ENCODE measurements at places on chromosomes 13 and 19. TPM values are rescaled to one million over a fixed set of nuclear protein-coding genes. Genes with fewer than 3 reads are reported as not detected.

Gene CEACAM16
- not detected for total RNA-seq

DNA sequence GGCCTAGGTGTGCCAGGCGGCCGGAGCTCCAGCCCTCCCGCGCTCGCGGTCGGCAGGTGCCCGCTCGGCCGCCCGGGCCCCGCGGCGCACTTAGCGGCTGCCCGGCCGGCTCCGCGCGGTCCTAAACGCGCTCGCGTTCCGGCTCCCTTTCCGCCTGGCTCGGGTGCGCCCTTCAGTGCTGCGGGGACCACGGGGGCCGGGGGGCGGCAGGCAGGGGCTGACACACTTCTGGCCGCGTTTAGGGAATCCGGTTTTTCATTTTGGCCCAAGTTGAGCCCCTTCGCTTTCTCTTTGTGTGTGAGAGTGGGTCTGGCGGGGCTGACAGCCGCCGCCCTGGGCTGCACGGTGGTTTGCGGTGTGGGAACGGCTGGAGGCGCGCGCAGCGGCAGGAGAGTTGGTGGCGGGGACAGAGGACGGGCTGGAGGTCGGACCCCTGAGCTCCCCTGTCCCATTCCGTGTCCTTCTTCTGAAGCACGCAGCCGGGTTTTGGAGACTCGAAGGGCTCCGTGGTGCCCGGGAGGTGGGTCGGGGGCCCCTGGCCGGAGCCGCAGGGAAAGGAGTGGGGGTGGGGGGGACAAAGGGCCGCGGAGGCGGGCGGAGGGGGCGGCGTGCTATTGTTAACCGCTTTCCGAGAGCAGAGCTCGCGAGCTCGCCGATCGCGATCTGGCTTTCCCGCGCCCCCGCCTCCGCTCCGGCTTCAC is 3.1 kb downstream of the FGF9 start:
- peaks cover 16% of the 10 kb centered on the region for H3K4me1 ChIP-seq
- DNase-seq, result peak; percentile 65
- no peaks in the 10 kb centered on the region for H3K36me3 ChIP-seq

Gene SPACA6
- total RNA-seq, result 4.2 TPM

Gene KCNN1
- total RNA-seq, result not detected

- peaks cover 5% of the 10 kb centered on the region for H3K4me1 ChIP-seq
- no peak overlapping the region for H3K4me3 ChIP-seq
- H3K36me3 ChIP-seq, result no peaks in the 10 kb centered on the region
- no peaks in the 10 kb centered on the region for H3K27me3 ChIP-seq
Observed at GRCh38 chr13:103935117-103935516, 868.9 kb upstream of the SLC10A2 start.

Gene ZNF625
- total RNA-seq, result 0.36 TPM

DNA sequence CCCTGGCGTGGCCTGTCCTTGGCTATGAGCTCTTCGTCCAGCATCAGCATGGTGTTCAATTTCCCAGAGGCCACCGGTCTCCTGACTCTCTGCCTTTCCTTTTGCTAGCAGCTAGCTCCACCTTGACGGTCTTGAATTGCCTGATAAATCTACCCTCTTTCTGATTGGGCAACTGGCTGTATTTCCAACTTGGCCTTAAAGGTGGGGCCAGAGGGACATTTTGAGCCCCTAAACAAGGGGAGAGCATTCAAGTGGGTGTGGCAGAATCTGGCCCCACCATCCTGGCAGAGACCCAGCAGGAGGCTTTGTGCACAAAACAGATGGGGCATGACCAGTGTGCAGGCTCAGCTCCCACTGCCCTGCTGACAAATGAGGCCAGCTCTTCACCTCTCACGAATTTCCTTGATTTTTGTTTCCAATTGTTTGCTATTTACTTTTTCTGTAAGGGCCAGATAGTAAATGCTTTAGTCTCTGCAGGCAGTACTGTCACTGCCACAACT is 148.9 kb upstream of the VSTM2B start:
- H3K27me3 ChIP-seq, result no peaks in the 10 kb centered on the region
- H3K36me3 ChIP-seq, result no peaks in the 10 kb centered on the region
- no peak overlapping the region for H3K4me3 ChIP-seq

DNA sequence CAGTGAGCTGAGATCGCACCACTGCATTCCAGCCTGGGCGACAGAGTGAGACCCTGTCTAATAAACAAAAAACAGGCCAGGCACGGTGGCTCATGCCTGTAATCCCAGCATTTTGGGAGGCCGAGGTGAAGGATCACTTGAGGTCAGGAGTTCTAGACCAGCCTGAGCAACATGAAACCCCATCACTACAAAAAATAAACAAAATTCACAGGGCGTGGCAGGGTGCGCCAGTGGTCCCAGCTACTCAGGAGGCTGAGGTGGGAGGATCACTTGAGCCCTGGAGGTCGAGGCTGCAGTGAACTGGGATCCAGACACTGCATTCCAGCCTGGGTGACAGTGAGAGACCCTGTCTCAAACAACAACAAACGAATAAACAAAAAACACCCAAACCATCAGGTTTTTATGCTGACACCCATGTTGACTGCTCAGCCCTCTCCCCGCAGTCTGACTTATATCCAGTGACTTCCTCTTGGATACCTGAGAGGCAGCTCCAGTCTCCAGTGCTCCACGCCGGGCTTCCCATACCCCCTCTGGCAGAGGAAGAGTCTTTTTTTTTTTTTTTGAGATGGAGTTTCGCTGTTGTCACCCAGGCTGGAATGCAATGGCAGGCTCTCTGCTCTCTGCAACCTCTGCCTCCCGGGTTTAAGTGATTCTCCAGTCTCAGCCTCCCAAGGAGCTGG is 17.7 kb downstream of the WTIP start:
- no peak overlapping the region for H3K27ac ChIP-seq
- no peaks in the 10 kb centered on the region for H3K27me3 ChIP-seq
- DNase-seq, result no peak
- H3K36me3 ChIP-seq, result no peaks in the 10 kb centered on the region
- no peak overlapping the region for H3K4me3 ChIP-seq
- no peaks in the 10 kb centered on the region for H3K4me1 ChIP-seq

Gene NDFIP2
- 26.0 TPM for total RNA-seq

Gene LILRB2
- total RNA-seq, result 0.79 TPM

Gene NTF4
- 1.8 TPM for total RNA-seq

DNA sequence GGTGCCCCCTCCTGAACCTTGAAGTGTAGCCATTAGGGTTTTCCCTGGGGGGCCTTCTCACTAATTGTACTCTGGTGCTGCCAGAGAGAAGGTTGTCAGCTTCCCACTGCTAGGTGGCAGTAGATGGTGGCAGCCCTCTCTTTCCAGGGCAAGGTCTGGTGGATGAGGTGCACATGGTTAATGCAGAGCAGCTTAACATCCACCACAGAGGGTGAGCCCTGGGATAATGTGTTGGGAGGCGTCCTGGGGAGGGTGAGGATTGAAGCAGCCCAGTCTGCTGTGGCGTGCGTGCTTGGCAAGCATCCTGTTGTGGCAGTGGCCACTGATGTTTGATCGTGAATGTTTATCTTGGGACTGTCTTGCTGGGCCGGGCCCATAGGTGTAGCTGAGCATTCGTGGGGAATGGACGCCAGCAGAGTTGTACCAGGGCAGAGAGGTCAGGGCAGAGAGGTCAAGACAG is 5.8 kb downstream of the EGLN2 start:
- H3K36me3 ChIP-seq, result peaks cover 53% of the 10 kb centered on the region
- H3K4me1 ChIP-seq, result peaks cover 68% of the 10 kb centered on the region
- DNase-seq, result no peak
- no peaks in the 10 kb centered on the region for H3K27me3 ChIP-seq

Gene CYP2B6
- not detected for total RNA-seq

Gene TPTE2
- total RNA-seq, result not detected

- peak; percentile 51 for DNase-seq
- H3K27ac ChIP-seq, result no peak overlapping the region
- H3K4me3 ChIP-seq, result no peak overlapping the region
- H3K27me3 ChIP-seq, result no peaks in the 10 kb centered on the region
- H3K36me3 ChIP-seq, result no peaks in the 10 kb centered on the region
- no peaks in the 10 kb centered on the region for H3K4me1 ChIP-seq
Observed at GRCh38 chr19:737591-738093, 13.3 kb upstream of the MISP start.

Gene C19orf33
- total RNA-seq, result not detected

DNA sequence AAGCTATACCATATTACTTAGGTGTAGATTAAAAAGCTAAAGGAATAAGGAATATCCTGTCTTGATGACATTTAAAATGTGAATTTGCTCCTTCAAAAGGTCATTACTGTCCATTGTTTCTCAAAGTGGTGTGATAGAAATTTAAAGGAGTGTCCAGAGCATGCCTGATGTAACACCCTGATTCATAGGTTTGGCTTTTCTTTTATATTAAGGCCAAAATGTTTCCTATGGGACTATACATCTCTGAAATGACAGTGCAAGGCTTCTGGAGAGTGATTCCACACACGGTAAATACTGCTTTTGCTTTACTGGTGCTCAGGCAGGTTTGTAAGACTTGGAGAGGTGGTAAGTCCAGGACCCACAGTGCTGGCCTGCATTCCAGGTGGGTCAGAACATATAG is 289.9 kb downstream of the RFC3 start:
- no peaks in the 10 kb centered on the region for H3K27me3 ChIP-seq
- no peak overlapping the region for H3K27ac ChIP-seq
- H3K36me3 ChIP-seq, result no peaks in the 10 kb centered on the region
- DNase-seq, result no peak
- no peak overlapping the region for H3K4me3 ChIP-seq
- no peaks in the 10 kb centered on the region for H3K4me1 ChIP-seq

DNA sequence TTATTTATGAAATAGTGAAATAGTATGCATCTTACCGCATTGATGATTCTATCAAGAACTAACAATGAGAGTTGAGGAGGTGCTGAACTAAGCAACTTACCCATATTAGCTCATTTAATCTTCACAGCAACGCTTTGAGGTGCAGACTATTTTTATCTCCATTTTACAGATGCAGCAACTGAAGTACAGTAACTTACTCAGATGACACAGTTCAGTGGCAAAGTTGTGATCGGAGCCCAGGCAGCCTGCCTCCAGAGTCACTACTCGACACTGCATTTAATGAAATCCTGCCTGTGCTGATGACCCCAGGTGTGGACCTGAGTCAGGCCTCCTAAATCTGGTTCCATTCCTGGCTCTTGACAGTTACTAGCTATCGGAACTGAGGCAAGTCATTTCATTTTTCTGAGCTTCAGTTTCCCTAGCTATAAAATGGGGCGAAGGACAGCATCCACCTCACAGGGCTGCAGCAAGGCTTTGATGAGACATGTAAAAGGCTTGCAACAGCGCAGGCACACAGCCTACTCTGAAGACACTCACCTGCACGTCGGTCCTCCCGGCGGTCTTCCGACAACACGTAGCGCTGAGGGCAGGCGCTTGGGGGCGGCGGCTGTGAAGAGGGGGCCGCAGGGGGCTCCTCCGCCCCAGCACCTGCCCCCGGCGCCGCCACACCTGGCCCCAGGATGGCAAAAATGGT is 1.5 kb downstream of the MYPOP start:
- no peaks in the 10 kb centered on the region for H3K27me3 ChIP-seq
- H3K4me1 ChIP-seq, result peaks cover 16% of the 10 kb centered on the region
- no peak for DNase-seq
- H3K27ac ChIP-seq, result peak overlapping the region; percentile 9
- H3K36me3 ChIP-seq, result peaks cover 42% of the 10 kb centered on the region
- peak overlapping the region; percentile 91 for H3K4me3 ChIP-seq

Gene FLT3LG
- 2.9 TPM for total RNA-seq

GRCh38 chr13:46751811-46752635 is 44.9 kb downstream of the ESD start:
- no peaks in the 10 kb centered on the region for H3K27me3 ChIP-seq
- no peaks in the 10 kb centered on the region for H3K4me1 ChIP-seq
- H3K4me3 ChIP-seq, result no peak overlapping the region
- no peak for DNase-seq
- H3K27ac ChIP-seq, result no peak overlapping the region
- H3K36me3 ChIP-seq, result no peaks in the 10 kb centered on the region

DNA sequence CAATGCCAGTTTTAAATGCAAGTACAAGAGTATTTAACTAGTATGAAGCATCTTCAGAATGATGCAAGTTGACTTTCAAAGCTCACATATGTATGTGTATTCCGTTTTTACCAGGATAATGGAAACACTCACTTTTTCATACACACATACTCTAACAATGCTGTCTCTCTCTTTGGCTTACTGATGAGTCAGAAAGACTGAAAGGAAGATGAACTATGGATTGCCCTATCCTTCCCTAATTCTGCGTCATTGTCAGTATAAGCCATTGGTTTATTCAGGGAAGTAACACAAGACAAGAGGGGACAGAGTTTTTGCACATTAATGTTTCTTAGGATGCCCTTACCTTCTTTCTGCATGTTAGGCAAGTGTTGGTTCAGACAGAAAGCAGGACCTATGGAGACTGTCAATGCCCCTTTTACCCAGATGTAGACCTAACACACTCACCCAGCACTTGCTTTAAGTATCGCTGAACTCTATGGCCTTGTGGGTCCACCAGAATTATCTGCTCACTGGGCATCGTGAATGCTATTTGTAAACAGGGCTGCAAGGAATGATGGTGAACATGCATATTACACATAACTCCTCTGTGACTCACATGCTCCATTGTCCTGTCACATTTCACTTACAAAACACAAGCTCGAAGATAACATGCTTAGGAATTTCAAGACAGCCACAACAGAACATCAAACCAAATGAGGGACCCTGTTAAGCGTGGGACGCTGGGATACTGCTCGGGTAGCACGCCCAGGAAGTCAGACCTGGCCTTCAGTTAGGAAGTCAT is 10.0 kb upstream of the OXGR1 start:
- no peak overlapping the region for H3K4me3 ChIP-seq
- H3K4me1 ChIP-seq, result no peaks in the 10 kb centered on the region
- no peak for DNase-seq
- no peaks in the 10 kb centered on the region for H3K36me3 ChIP-seq
- peaks cover 4% of the 10 kb centered on the region for H3K27me3 ChIP-seq

Gene RGL3
- 6.4 TPM for total RNA-seq

- peaks cover 18% of the 10 kb centered on the region for H3K4me1 ChIP-seq
- no peak overlapping the region for H3K4me3 ChIP-seq
- peak; percentile 57 for DNase-seq
- peaks cover 11% of the 10 kb centered on the region for H3K36me3 ChIP-seq
- peak overlapping the region; percentile 99 for H3K27ac ChIP-seq
- H3K27me3 ChIP-seq, result no peaks in the 10 kb centered on the region
Observed at GRCh38 chr19:2033825-2034159, 17.3 kb downstream of the MKNK2 start.

DNA sequence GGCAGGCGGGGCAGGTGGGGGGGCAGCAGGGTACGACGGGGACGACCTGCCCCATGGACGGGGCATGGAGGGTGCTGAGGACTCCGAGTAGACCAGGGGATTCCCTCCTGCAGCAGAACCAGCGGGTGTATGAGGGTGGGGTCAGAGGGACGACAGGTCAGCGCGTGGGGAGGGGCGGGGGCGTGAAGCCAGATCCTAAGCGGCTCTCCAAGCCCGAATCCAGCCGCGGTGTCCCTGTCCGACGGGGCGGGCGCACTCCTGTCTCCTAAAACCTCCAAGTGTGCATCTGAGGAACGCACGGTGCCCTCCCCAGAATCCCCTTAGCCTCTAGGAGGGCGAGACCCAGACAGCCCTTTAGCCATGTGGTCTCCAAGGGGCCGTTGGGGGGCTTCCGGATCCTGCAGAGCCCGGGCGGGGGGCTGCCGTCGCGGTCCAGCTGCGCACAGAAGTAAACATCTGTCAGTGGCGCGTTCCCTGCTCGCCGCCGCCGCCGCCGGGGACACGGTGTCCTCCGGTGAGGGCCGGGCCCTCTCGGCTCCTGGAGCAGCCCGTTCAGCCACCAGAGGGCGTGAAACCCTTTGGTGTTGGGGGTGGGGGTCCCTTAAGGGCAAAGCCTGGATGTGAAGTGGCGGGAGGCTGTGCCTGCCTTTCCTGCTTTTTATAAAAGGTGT is 730 bp downstream of the NRTN start:
- no peak overlapping the region for H3K27ac ChIP-seq
- H3K4me3 ChIP-seq, result no peak overlapping the region
- DNase-seq, result no peak
- H3K36me3 ChIP-seq, result no peaks in the 10 kb centered on the region
- H3K4me1 ChIP-seq, result no peaks in the 10 kb centered on the region
- H3K27me3 ChIP-seq, result no peaks in the 10 kb centered on the region
